Fibroblast of skin of left biceps (primary cell): ENCODE measurements at places on chromosomes 4 and X.

DNA sequence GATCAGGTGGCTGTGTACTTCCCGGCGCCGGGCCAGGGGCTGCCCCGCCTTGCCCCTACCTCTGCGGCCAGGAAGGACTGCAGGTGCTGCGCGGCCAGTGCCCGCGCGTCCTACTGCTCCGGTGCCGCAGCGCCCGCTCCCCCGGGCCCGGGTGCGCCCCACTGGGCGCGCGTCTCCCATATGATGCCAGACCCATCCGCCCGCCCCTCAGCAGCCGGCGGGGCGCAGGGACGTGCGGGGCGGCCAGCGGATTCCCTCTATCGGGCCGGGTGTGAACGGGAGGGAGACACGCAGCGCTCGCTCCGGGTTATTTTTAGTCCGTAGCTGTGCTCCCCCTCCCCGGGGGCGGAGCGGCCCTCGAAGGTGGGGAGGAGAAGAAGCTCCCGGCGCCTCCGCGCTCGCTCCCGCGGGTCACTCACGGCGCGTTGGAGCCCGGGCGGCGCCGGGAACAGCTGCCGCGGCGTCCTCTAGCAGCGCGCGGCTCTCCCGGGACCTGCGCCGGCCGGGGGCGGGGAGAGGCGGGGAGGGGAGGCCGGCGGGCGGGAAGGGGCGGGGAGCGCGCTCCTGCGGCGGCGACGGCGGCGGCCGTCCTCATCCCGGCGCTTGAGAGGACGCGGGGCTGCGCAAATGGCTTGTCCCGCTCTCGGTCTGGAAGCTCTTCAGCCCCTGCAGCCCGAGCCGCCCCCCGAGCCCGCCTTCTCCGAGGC is 103.6 kb downstream of the UCHL1 start:
- no peak for DNase-seq

DNA sequence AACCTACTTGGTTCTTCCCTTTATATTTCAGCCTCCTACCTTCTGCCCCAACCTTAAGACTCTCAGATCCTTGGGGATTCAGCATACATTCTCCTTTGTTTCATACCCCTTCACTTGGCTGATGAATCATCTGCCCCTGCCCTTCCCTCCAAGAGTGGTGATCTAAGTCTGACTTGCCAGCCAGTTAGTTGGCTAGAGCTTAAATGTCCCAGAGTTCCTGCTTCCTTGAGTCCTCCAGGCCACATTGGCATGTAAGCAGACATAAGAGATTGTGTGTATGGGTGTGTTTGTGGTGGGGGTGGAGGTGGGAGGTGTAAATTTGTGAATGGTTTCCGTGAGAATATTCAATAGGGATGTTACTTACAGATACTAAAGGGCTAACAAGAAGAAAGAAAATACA is 3.7 kb upstream of the TEX13D start:
- DNase-seq: no peak

DNA sequence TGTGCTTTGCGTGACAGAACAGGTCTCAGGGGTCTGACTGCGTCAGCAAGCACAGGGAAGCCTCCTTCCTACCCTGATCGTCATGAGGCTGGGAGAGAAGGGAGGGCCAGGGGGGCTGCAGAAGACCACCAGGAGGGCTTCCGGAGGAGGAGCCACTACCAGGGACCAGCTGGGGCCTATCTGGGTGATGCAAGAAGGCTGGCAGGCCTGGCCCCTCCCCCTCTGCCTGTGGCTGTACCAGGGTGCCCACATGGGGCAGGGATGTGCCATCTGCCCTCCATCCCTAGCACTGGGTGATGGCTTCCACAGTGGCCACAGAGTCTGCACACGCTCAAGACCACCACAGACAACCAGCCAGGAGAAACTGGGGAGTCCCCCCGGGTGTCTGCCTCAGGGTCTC is 116.4 kb upstream of the NKX1-1 start:
- DNase-seq: no peak

GRCh38 chr4:139933104-139933503 is 220.9 kb downstream of the MAML3 start:
- DNase-seq: no peak

DNA sequence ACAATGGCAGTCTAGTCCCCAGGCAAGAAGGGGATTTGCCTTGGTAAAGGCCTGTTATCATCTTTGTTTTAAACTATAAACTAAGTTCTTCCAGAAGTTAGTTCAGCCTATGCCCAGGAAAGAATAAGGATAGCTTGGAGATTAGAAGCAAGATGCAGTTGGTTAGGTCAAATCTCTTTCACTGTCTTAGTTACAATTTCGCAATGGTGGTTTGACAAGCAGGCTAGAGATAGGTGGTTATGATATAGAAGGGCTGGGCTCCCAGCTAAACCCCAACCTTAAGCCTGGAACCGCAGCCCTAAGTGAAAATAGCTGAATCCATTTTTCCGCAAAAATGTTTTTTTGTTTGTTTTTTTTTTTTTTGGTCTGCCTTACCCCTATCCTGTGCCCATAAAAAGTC is 41.8 kb upstream of the NEIL3 start:
- DNase-seq: no peak

DNA sequence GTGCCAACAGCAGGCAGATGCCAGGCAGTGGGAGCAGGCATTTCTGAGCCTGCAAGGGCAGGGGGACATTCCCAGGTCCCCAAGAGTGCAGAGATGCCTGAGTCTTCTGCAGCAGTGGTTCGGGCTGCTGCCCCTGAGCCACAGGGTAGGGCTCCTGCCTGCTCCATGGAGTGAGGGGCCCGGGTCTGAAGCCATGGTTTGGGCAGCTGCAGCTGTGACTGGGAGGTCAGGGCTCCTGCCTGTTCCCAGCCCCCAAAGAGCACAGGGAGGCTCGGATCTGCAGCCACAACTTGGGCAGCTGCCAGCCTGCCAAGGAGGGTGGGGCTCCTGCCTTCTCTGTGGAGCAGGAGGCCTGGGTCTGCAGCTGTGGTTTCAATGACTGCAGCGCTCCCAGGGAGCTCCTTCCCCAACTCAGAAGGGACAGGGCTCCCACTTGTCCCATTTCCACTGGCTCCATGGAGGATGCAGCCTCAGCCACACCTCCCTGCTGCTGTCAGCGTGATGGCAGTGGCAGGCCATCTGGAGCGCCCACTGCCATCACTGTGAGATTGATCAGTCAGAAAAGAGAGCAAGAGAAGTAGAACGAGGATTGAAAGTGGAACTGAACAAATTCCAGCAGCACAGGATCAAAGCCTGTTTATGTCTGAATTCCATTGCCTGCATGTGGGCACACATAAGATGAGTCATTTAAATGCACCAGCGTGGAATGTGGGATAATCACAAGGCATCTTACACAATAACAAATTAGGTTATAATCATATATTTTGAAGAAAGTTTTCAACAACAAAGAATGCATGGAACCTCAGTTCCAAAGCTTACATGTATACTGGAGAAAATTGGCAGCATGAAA is 93.1 kb upstream of the CXorf51A start:
- DNase-seq: no peak

DNA sequence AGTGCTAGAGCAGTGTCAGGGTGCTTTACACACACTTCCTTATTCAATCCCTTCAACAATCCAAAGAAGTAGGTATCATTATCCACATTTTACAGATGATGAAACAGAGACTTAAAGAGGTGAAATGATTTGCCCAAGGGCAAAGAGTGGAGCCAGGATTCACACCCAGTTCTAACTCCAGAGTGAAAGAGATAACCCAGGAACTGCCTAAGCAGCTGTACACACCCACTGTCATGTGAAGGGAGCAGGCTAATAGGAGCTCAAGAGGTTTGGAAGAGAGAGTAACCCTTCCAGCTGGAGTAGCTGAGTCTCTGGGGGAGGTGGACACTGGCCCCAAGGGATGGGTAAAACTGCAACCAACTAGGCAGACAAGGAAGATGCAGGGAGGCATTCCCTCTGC is 92.5 kb downstream of the FBXL5 start:
- no peak for DNase-seq
